ENCODE measurements at places on chromosomes 1 and 21.

DNA sequence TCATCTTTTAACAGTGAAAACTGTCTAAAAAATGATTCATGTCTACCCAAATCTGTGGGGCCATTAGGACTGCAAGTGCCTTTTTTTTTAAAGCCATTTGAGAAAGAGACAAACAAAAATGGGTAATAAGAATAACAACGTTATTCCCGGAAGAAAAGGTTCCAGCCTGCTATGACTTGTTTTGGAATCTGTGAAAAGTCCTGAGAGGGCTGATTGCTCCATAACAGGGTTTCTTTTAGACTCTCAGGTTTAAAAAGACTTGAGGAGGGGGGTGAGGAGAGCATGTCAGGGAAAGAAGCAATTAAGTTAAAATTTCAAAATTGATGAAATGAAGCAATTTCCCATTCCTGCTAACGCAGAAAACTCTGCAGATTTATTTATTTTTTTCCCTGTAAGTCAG, 56.4 kb downstream of the CACHD1 start:
- no peak for DNase-seq

DNA sequence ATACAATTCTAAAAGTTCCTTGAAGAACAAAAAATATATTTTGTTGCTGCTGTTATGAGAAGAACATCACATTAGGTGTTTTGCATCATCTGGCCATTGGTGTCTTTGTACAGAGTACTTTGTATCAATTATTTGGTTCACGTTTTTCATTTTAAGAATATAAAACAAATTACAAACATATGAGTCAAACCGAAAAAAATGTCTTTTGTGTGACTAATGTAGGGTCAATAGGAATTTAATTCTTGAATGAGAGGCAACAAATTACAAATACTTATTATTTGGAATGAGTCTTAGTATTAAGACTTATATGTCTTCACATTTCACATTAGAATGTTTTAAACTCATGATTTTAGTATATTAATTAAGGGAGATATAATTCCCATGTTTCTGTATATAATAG, 54.8 kb downstream of the NR5A2 start:
- no peak for DNase-seq

DNA sequence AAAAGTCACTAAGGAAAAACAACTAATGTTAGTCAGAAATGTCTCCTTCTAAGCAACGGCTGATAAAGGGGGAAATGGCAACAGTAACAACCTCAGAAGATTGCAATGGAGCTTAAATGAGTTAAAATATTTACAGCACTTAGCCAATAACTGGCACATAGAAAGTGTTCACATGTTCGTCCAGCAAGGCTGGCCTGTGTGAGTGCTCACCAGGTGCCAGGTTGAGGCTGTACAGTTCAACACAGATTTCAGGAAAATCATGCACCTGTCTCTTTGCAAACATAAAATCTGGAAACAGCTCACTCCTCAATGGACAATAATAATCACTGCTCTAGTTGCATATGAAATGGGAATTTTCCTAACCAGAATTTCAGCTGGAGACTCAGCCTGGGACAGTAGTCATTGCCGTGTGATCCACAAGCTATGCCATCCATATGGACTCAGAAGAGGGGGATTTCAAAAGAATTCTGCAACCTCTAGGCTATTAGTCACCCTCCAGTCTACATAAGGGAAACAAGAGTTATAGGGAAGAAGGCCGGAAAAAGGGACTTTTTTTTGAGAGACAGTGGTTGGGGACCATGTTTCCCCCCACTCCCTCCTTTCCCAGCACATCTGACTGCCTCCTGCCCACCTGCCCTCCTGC, 68.6 kb downstream of the SYDE2 start:
- DNase-seq = no peak

GRCh38 chr1:7253118-7253480, 467.8 kb downstream of the CAMTA1 start:
- no peak for DNase-seq

DNA sequence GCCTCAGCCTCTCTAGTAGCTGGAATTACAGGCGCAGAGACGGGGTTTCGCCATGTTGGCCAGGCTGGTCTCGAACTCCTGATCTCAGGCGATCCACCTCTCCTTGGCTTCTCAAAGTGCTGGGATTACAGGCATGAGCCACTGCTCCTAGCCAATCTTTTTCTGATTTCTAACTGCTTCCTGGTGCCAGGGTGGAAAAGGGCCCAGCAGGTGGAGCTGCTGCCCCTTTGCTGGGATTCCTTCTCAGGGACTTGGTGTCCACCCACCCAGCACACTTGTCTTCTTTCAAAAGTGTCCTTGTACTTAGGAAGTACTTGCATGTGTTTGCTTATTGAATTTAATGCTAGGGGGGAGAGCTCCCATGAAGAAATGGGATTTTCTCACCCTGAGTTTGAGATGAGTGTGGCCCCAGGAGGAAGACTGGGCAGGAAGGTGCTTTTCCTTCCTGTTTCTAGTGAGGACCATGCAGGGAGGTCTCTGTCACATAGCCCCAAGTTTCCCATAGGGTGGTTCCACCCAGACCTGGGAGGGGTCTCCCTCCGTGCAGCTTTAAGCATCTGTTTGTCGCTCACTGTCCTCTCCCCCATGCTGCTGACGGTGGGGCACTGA, 14.2 kb downstream of the UTP11 start:
- no peak for DNase-seq

Measured in GM06990 (cell line).